ENCODE measurements at places on chromosomes 1 and 21.

- DNase-seq, result no peak
These were observed 38.9 kb downstream of the KCTD3 start for GRCh38 chr1:215606036-215606435.

DNA sequence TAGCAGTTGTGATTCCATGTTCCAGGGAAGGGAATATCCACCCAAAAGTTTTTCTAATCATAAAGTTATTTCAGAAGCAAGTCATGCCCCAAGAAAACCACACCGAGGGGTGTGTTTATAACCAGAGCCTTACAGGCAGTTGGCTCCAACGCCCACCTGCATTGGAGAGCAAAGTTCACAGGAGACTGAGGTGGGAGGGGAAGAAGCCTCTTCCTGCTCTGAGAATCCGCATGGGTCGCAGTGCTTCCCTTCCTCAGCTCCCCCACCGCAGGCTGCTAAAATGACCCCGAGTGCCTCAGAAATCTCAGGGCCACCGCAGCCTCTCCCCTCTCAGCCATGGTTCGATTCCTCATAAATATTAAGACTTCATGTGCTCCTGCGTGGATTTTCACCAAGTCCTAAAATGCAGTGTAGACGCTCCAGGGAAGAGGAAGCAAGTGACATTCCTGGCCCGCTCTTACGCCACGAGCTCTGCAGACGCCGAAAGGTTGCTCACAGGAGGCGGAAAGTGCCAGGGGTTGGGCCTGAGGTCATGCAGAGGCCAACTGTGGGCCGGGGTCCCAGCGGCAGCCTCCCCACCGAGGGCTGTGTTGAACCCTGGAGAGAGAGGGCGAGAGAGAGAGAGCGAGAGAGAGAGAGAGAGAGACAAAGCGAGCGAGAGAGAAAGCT is 13.4 kb upstream of the SPSB1 start:
- no peak for DNase-seq

- DNase-seq, result no peak
These were observed 25.9 kb downstream of the CYP2J2 start for GRCh38 chr1:59900640-59901039.

GRCh38 chr1:95974586-95974985 is 740.6 kb downstream of the RWDD3 start:
- no peak for DNase-seq

GRCh38 chr21:38768471-38769063 is 37.2 kb upstream of the ETS2 start:
- no peak for DNase-seq

GRCh38 chr21:46069166-46069565 is 28.7 kb upstream of the COL6A2 start:
- DNase-seq, result no peak

- no peak for DNase-seq
These were observed 7.2 kb upstream of the UBE2U start for GRCh38 chr1:64196074-64196870.

DNA sequence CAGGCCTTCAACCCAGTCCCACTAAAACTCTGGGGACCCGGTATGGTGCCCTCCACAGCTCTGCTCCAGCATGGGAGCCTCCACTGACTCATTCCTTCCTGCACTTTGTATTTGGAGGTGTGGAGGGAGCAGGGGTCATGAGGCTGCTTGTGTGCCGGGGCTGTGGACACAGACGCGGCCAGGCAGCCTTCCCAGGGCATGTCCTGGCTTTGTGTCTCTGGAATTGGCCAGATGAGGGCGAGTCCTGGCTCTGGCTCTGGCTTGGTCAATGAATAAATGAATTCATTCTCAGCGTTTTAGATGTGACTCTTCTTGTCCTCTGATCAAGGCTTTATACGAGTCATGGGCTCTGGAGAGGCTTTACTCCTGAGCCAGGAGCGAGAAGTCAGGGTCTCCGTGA is 19.1 kb downstream of the AJAP1 start:
- no peak for DNase-seq

- no peak for DNase-seq
These were observed 7.5 kb downstream of the NRIP1 start for GRCh38 chr21:15057285-15057684.

DNA sequence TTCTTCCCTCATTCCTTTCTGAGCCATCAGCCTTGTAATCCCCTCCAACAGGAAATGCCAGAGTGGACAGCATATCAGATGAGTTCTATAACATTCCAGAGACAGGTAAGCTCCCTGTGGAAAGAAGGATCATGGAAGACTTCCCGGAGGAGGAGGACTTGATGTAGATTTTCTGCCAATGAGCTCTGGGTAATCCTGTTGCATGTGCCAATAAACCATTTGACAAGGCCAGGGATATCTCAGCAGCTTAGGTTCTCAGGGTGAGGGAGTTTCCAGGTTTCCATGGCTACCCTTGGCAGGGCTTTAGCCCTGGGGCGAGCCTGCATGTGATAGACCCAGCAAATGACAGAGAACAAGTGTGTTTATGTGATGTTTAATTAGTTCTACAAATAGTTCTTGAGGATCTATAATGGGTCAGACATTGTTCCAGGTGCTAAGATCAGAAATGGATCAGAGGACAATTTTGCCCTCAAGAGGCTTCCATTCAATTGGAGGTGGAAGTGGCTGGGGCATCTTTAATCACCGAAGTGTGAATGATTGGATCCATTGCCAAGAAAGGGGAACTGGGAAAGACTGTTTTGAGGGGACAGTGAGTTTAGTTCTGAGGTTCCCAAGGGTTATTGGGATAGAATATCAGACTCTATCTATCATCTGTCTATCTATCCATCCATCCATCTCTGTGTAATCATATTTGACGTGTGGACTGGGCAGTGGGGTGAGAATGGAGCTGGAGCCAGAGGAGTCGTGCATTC is 6.9 kb downstream of the PLA2G5 start:
- DNase-seq, result no peak

- no peak for DNase-seq
These were observed 20.2 kb downstream of the RRAGC start for GRCh38 chr1:38839363-38839762.

- DNase-seq, result no peak
These were observed 5.6 kb downstream of the WNT9A start for GRCh38 chr1:227942021-227942715.

- DNase-seq, result no peak
These were observed 9.5 kb upstream of the IRF6 start for GRCh38 chr1:209815490-209815889.

DNA sequence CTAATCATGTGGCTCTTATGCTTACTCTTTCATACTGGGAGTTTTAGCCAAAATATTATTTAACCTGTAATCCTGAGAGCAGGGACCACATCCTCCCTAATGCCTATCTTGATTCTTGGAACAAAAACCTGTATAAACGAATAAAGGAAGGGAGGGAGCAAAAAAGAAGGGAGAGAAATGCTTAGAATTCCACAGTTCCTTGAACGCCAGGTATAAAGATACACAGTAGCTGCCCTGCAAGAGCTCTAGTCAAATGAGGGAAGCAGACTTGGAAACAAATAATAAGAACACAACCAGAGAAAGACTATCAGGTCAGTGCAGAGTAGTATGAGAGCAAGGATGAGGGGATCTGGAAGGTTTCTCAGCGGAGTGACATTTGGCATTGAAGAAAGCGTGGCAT is 116.3 kb downstream of the SLC30A10 start:
- DNase-seq, result no peak

GRCh38 chr1:223156343-223156742 is 13.3 kb upstream of the TLR5 start:
- DNase-seq, result no peak

DNA sequence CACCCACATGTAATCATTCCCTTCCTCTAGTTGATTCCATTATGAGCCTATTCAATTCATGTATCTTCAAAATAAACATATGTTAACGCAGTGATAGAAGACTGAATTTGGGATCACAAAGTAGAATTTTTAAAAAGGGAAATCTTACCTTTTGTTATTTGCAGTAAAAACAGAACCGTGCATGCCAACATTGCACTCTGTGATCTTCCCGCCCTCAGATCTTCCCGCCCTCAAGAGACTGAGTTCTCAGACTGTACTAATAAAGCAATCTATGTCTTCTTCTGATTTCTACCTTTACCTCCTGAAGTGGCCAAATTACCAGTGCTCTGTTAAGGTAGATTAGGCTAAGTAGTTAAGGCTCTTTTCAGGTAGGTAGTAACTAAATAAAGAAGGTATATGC is 3.6 kb upstream of the SUCO start:
- no peak for DNase-seq

- no peak for DNase-seq
These were observed 7.4 kb downstream of the AZIN2 start for GRCh38 chr1:33088119-33088906.
